ENCODE measurements at places on chromosomes 2 and 18.

GRCh38 chr2:111975053-111975552 lies 76.7 kb downstream of the MERTK start:
- DNase-seq, result no peak

DNA sequence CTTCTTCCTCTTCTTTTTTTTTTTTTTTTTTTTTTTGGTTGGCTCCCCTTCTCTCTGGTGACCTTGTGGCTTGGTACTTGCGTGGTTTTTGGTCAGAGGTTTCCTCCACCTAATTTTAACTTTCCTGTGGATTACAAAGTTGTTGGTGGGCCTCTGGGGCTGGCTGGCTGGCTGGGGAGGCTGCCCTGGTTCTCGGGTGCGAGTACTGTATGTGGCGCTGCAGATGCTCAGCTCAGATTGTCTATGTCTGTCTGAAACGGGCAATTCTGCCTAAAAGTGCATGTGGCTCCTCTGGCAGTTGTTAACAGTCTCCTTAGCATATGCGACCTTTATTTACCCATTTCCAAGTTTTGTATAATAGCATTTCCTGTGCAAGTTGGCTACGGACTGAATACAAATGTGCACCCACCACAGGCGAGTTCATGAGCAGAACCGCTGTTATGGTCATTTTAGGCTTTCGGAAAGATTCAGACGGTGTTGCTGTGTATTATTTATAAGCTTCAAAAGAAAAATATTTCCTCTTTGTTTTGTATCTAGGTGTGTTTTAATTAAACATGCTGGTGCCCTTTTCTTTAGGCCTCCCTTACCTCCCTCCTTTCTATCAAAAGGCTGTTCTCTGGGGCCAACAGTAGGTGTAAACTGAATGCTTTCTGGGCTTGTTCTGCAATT lies 4.4 kb downstream of the TBR1 start:
- DNase-seq, result peak; percentile 52

GRCh38 chr18:45538444-45538843 lies 76.8 kb upstream of the SLC14A2 start:
- DNase-seq, result no peak

DNA sequence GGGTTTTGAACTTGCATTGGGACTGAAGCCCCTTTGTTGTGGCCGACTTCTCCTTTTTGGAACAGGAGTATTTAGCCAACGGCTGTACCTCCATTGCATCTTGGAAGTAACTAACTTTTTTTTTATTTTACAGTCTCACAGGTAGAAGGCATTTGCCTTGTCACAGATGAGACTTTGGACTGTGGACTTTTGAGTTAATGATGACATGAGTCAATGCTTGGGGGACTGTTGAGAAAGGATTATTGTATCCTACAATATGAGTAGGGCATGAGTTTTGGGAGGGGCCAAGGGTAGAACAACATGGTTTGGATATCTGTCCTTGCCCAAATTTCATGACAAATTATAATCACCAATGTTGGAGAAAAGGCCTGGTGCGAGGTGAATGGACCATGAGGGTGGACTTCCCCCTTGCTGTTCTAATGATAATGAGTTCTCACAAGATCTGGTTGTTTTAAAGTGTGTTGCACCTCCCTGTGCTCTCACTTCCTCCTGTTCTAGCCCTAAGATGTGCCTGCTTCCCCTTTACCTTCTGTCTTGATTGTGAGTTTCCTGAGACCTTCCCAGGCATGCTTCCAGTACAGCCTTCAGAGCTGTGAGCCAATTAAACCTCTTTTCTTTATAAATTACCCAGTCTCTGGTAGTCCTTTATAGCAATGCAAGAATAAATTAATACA lies 1269.4 kb upstream of the CHAC2 start:
- DNase-seq, result no peak

GRCh38 chr2:224466304-224466895 lies 64.5 kb upstream of the FAM124B start:
- no peak for DNase-seq

DNA sequence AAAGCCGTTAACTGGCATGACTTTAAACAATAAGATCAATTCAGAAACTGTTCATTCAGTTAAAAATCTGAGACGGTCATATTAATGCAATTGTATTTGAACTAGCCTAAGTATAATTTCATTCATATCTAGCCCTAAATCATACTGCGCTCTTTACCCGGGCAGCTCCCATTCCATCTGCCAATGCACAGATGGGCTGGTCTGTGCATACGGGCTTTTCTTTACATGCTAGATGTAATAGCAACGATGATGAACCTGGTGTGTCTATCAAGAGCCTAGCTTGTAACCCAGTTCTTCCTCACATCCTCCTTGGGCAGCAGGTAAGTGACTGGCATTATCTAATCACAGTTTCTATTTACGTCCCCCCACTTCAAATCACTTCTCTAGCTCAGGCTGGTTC lies 631.5 kb upstream of the KLHL29 start:
- no peak for DNase-seq

DNA sequence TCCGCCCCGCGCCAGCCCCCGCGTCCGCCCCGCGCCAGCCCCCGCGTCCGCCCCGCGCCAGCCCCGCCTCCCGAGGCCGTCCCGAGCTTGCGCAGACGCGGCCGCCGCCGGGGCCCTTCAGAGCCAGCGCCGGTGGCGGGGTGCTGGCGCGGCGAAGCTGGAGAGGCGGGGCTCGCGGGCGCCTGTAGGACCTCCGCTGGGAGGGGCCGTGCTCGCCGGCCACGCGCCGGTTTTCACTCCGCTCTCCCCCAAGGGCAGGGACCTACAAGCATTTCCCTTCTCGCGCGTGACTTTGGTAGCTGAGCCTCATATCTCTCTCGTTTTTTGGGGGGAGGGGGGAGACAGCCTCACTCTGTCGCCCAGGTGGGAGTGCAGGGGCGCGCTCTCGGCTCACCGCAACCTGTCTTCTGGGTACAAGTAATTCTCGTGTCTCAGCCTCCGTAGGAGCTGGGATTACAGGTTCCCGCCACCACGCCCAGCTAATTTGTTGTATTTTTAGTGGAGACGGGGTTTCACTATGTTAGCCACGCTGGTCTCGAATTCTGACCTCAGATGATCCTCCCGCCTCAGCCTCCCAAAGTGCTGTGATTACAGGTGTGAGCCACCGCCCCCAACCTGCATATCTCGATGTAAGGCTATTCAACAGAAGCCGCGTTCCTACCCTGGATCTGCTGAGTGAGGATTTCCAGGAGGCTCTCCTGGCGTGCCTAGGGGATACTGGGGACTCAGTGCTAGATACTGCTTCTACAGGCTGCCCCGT lies at the start of gene ZNF514:
ZNF514 (minus strand) TSS at position 159 of the 760 bp plus-strand sequence. CDS start 6,595 bp downstream, outside the sequence.
- peak; percentile 73 for DNase-seq

DNA sequence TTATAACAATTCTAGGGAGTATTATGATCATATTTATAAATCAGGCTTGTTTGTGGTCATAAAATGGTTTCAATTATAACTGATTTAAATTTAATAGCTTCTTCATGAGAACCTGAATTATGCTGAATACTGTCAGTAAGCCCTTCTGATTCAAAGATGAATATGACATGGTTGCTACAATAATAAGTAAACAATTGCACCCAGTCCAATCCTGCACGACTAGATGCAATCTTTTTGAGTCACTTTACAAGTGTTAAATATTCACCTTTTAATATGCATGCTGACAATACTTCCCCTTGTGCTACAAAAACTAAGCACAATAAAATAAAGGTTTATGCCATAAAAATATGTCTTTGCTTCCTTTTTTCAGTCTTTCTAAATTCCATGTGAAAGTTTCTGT lies 325.2 kb downstream of the KCNJ3 start:
- DNase-seq, result no peak

DNA sequence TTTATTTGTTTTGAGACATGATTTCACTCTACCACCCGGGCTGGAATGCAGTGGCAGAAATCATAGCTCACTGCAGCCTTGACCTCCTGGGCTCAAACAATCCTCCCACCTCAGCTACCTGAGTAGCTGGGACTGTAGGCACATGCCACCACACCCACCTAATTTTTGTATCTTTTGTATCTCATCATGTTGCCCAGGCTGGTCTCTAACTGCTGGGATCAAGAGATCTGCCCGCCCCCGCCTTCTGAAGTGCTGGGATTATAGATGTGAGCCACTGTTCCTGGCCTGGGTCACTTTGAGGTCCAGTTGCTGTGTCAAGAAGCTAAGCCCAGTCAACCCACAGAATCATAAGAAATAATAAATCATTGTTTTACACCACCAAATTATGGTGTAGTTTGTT lies 38.4 kb downstream of the TSN start:
- no peak for DNase-seq

GRCh38 chr18:37552286-37552685 lies 13.3 kb downstream of the CELF4 start:
- DNase-seq, result no peak

DNA sequence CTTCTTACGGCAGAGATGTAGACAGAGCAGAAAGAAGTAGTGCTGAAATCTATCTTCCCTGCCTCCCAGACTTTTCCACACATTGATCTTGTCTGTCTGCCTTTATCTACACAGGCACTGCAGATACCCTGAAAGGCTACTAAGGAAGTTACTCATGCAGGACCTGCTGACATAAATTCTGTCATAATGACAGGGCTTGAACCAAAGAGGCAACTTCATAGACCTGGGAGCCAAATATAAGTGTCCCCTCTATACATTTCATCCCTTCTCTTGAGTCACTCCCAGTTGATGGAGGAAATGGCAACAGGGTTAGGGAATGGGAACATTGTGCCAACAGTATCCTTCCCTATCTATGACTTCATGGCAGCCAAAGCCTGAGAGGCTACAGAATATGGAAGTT lies 157.5 kb downstream of the TNS1 start:
- no peak for DNase-seq

DNA sequence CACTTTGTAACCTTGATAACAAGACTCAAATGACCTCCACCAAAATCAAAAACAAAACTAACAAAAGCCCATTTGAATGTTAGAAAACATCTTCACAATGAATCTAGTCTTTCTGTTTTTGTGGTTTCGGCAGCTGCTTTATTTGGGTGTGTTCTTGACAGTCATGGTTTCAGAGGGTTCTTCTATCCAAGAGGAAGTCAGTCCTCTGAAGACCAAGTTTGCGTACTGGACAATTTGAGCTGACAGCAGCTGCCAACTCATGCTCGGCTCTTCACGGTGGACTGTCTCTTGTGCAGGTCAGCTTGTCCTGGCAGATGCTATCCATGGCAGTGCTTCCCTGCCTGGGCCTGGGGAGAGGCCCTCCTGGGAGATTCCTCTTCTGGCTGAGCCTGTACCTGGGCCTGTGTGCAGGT lies 91.0 kb downstream of the TMEM17 start:
- DNase-seq, result no peak

GRCh38 chr18:69531973-69532372 lies 131.3 kb downstream of the DOK6 start:
- no peak for DNase-seq

DNA sequence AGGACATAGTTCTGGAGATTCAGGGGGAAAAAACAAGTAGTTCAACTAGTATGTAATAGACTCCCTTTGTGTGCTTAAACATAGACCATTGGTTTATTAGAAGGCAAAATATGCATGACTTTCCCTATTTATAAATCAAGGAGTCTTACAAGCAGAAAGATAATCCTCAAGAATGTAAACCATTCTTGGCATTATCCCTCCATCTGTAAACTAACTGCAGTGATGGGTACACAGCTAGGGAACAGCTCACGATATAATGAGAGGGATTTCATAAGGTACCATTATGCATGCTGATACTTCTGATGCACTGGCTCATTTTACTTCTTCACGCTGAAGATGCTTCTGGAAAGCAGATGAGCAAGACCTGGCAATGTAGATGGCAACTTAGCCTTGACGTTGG lies 878 bp downstream of the FBXO15 start:
- DNase-seq, result no peak

- peak; percentile 16 for DNase-seq
These were observed 593.4 kb upstream of the NETO1 start for GRCh38 chr18:73461038-73461779.

DNA sequence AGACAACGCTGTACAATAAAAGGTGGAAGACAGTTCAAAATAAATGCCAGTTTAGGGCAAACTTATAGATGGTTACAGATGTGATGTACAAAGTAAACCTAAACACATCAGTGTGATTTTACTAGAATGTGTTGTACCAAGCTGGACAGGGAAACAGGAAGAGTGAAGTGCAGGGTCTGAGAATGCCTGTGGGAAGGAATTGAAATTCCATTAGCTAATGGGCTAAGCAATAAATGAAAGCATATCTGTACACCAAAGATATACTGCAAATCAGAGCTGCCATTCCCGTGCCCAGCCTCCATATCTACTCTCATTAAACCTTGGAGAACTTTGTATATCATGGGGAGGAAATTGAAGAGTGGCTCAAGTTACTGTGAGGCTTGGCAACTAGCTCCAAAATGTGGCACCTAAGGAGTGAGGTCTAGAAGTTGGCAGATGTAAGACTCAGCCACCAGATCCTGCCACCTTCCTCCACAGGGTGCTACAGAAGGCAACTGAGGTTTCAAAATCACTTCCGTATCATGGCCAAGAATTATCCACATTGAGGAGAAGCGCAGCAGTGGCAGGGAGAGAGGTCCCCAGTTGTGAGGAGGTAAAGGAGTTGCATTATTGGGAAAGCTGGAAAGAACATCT lies 277.8 kb downstream of the TCF4 start:
- DNase-seq, result no peak

DNA sequence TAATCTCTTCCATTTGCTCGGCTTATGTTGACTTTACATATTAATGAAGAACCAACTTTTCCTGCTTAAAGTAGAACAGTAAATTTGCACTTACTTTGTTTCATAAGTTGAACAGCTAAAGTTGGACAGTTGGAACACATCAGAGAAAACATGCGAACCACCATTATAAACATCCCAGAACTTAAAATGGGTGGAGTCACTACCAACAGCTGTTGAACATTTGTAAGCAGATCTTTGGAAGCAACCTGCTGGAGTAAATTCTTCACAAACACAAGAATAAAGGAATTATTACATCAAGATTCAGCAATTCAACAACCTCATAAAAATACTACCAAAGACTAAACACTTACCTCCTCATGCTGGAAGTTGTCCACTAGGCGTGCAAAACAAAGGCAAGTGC lies 96.4 kb upstream of the DNER start:
- no peak for DNase-seq

DNA sequence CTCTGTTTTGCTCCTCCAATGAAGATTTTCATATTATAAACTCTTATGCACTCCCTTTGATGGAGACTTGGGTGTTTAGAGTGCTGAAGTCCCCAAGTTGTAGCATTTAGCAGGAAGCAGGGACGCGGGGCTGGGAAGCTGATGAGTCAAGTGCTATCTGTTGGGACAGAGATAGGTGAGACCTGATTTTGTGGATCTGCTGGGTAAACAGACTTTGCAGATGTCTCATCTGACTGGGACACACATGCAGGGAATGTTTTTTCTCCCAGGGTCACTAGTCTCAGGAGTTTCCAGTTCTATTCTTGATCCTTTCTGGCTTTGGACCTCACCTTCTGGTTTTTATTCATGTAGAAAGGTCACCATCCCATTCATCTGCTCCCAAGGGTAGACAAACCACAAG lies 79.7 kb upstream of the ACAA2 start:
- no peak for DNase-seq
